ENCODE measurements at places on chromosomes 12 and 14.

- DNase-seq: no peak
Observed at GRCh38 chr12:78248321-78248720, 417.6 kb downstream of the NAV3 start.

GRCh38 chr14:76726551-76726970 is 34.7 kb upstream of the VASH1 start:
- no peak for DNase-seq

DNA sequence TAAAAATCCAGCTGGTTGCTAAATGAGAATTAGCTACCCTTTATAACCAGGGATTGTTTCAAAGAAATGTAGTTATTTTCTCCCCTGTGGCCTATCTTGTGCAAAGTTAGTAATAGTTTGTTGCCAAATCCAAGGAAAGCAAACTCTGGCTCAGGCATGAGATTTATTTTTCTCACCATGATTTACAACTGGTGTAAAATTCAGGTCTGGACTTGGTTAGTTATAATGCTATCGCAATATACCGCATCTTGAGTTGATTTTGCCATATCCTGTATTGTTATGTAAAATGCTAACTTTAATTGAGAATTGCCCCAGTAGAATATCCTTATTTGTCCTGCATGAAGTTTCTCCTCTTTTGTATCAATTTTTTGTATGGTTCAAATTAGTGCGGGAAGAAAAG is 135.5 kb downstream of the CRADD start:
- no peak for DNase-seq

GRCh38 chr14:71488703-71489191 is 443.5 kb upstream of the RGS6 start:
- no peak for DNase-seq

DNA sequence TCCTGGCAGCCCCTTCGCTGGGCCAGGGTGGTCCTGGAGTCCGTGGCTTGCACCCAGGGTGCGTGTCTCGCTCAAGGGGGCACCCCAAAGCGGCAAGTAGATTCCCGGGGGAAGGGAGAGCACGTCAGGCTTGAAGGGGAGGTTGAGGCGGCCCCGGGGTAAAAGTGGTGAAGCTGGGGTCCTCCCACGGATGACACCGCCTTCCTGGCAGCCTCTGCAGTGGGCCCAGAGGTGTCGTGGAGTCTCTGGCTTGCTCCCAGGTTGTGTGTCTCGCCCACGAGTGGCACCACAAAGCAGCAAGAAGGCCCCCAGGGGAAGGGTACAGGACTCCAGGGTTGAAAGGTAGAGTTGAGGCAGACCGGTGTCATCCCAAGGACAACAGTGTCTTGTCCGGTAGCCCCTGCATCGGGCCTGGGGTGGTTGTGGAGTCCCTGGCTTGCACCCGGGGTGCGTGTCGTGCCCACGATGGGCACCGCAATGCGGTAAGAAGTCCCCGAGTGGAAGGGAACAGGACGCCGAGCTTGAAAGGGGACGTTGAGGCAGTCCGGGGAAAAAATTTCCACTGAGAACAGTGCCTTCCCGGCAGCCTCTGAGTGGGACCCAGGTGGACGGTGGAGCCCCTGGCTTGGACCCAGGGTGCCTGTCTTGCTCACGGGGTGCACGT is 158.0 kb upstream of the ALG10B start:
- DNase-seq: no peak

GRCh38 chr14:21384494-21384851 is 654 bp upstream of the SUPT16H start:
- DNase-seq: peak; percentile 53

- no peak for DNase-seq
Observed at GRCh38 chr12:117408161-117408791, 46.9 kb upstream of the NOS1 start.

DNA sequence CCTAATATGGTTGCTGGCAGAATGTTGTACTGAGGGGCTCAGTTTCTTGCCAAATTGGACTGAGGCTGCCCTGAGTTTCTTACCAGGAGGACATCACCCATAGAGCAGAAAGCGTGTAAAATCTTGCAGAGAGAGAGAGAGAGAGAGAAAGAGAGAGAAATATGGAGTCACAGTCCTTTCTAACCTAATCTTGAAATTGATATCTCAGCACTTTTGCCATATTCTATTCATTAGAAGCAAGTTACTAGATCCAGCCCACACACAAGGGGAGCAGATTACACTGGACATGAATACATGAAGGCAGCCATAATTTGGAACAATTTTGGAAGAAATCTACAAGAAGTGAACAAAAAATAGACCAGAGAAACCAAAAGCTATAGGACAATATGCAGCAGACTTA is 4.1 kb upstream of the CD163L1 start:
- no peak for DNase-seq

DNA sequence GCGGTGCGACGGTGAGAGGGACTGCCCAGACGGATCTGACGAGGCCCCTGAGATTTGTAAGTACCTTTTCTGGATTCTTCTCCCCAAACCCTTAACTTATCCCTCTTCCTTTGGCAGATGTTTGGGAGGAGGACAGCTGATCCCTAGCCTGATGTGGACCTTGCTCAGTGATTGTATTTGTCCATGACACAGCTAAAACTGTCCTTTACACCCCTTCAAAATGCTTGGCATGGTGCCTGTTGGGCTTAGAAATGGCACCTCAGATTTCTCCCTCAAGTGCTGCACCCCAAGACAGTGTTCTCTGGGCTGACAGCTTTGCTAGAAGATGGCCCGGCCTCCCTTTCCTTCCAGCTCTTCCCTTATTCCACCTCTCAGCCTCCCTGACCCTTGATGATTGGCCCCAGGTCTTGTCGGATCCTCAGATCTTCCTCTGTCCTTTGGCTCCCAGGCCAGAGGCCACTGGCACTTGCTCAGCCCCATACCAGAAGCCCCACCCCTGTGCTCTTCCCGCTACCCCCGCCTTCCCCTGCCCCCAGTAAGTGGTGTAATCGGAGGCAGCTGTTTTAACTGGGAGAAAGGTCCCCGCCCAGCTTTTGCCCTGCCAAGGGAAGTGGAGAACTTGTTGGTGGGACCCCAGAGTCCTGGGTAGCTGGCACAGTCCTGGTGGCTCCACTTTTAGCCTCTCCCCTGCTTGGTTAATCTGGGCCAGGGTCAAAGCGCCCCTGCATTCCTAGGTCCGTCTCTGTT is 8.7 kb downstream of the LRP1-AS start:
- DNase-seq: no peak

DNA sequence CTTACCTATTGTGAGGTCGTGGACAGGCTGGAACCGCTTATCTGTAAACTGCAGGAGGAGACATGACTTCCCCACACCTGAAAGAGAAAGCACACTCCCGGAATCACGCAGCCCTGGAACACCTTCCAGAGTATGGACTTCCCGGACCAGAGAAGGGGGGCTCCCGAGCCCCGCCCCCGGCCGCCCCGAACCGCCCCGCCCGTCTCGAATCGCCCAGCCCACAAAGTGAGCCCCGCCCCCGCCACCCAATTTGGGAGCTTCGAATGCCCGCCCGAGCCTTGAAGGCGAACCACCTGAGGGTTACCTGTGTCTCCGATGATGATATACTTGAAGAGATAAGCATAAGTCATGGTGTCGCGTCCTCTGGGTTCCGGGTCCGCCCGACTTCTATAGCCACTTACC is 235 bp downstream of the RAB2B start:
- no peak for DNase-seq

- no peak for DNase-seq
Observed at GRCh38 chr14:22113401-22113800, 439.8 kb upstream of the OR4E1 start.

DNA sequence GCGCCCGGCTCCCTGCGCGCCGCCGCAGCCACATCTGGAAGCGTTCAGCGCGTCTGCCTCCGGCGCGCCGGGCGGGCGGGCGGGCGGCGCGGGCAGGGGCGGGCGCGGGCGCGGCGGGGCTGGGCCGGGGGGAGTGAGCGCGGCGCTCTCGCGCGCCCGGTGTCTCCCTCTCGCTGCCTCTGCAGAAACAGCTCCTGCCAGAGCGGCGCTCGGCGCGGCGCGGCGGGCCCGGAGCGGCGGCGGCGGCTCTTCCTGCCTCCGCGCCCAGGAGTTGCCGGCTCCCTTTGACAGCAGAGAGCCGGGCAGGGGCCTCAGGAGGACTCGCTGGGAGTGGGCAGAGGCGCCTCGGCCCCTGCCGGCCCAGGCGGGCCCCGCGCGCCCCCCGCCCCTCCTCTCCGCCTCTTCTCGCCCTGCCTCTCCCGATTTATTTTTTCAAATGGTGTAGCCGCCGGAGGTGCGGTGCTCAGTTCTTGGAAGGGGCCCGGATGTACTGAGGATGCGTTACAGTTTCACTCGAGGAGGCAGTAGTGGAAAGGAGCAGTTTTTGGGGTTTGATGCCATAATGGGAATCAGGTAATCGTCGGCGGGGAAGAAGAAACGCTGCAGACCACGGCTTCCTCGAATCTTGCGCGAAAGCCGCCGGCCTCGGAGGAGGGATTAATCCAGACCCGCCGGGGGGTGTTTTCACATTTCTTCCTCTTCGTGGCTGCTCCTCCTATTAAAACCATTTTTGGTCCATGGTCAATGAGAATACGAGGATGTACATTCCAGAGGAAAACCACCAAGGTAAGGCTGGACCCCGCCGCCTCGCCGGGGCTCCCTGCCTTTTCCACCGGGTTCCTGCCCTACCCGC is at the start of gene CACNA1C:
TSS of gene CACNA1C (plus strand) at position 162 of the 853 bp plus-strand sequence. CDS start at position 738, 576 bp downstream.
- DNase-seq: peak; percentile 59
